Frontal cortex (tissue), 4 donors: ENCODE measurements at places on chromosomes 2 and 18.

DNA sequence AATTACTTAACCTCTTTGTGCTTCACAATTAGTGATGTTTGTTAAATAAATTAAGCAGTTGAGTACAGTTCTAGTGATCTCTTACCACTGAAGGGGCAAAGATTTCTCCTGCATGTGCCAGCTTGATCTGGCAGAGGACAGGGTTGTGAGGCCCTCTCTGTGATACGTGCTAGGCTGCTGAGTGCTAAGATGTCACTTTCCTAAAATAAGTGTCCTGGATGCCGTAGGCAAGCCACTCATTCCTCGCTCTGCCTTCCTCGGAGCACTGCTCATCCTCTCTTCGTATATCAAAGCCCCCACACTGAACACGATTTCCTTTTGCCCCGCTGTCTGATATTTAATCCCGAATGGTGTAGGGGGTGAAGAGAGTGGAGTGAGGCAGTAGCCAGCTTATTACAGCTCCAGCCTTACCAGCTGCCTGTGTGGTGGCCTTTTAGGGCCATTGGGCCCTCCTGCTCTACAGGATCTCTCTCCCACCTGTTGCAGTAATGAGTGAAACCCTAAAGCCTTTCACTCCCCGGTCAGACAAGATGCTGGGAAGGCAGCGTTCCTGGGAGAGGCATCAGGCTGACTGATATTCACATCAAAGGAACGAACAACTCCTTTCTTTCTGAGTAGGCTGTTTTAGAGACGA is 40.5 kb downstream of the PTPRM start:
- DNase-seq: no peak

DNA sequence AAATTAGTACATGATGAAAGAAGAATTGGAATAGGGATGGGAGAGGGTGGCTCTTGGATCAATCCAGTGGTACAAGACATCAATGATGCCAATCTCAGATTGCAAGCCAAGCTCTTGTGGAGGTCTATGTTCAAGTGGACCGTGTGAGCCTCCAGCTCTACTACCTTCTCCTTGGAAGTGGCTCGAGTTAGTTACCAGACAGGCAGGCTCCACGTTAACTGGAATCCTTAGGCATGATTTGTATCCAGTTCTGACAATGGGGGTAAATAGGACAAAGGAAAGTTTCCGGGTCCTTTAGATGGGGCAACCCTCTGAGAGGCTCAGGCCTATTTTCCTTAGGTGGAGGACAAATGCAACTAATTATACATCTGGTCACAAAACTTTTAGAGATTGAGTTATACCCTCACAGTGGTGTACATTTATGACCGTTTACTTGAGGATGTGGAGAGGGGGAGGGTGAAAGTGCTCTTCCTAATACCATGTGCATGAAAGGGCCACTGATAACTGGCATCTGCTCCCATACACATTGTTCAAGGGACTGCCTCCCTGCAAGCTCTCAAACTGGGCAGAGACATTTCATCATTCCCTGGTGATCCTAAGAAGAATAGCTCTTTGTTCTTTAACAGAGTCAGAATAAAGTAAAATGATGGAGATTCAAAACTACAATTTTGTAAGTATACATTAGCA is 180.2 kb downstream of the SOCS6 start:
- no peak for DNase-seq

DNA sequence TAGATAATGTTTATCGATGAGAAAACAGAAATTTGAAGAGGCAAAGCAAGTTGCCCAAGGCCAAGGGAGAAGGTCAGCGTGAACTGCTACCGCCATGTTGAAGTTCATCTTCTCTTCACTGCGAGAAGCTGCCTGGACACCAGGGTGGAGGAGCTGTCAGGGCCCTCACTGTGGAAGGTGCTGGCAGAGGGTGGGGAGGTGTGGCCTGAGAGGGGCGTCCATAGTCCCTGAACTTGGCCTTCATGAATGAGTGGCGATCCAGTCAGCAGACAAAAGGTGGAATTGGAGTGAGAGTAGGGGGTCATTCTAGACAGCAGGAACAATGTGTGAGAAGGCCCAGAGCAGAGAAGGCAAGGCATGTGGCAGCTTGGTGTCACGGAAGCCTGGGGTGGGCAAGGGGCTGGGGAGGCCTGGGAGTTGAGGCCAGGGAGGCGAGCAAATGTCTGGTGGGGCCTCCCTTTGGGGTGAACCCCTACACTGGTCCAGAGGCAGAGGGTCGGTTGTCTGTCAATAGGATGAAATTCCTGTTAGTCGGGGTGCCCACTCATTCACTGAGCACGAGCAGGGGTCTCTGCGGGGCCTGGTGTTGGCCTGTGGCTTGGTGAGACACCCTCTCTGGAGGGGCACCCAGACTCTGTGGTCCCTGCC is 33.3 kb upstream of the KCNF1 start:
- no peak for DNase-seq

DNA sequence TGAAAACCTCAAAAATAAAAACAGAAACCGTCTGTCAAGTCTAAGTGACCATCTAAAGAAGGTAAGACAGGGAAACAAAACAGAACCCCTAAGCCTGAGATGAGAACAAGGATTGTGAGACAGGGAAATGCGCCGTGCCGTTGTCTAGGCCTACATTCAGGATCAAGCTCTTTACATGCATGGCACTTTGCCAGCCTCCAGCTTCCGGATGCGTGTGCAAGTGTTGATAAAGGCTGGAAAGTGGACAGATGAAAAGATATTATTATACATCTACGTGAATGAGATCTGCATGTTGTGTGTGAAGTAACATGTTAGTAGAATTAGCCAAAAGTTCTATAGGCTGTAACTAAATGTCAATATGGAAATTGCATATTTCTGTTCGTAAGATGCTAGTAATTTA is 28.6 kb upstream of the TMEM87B start:
- DNase-seq: no peak

DNA sequence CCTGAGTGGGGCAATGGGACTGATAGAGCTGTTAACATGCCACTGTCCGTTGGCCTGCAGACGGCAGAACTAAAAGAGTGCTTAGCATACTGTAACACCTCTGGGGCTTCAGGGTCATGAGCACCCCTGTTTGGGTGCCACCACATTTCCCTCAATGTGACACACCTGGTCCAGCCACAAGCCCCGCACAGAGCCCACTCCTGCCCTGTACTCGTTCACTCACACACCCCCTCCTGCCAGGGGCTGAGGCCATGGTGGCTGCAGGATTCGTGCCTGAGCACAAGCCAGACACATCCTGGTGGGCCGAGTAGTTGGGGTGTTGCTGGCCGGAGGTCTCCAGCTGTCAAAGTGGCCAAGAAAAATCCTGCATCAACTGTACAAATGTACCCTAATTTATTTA is 4.4 kb upstream of the PPP4R3B start:
- no peak for DNase-seq

- no peak for DNase-seq
Observed at GRCh38 chr18:30533716-30534115, 508.8 kb downstream of the DSC3 start.

DNA sequence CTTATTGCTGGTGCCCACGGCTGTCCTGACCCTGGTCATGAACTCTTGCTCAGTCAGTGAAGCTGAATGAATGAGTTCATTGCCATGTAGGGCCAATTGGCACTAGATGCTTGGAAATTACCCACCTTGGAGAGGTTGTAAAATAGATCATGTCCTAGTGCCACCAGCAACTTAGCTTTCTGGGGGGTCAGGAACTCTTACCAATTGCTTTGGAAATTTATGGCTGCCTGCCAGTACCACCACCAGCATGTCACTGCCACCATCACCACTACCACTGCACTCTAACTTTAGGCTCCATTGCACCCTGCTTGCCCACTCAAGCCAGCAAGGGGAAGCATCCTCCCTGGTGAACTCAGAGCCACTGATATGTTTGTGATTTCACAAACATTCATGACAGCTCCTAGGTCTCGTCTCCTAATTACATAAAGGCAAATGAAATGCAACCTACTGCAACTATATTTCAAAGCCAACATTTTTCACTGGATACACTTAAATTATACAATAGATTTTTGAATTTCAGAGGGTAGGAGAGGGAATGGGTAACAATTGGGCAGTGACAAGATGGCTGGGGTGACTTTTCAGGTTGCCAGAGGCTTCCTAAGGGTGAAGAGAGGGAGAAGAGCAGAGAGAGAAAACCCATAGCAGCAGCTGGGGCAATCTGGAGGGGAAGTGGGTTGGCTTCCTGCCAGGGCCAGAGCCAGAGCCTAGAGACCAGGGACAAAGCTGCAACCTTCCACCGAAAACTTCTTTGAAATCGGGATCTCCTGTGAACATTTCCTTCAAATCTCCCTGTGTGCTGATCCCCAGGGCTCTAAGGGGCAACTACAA is 3.5 kb upstream of the EMILIN1 start:
- no peak for DNase-seq

- no peak for DNase-seq
Observed at GRCh38 chr2:120736202-120736623, 545 bp downstream of the GLI2 start.
